ENCODE measurements at places on chromosomes 11 and 22.

- DNase-seq, result no peak
Observed at GRCh38 chr11:94758666-94759065, 9.5 kb upstream of the AMOTL1 start.

GRCh38 chr22:38383417-38383816 is 66.2 kb upstream of the CSNK1E start:
- no peak for DNase-seq

DNA sequence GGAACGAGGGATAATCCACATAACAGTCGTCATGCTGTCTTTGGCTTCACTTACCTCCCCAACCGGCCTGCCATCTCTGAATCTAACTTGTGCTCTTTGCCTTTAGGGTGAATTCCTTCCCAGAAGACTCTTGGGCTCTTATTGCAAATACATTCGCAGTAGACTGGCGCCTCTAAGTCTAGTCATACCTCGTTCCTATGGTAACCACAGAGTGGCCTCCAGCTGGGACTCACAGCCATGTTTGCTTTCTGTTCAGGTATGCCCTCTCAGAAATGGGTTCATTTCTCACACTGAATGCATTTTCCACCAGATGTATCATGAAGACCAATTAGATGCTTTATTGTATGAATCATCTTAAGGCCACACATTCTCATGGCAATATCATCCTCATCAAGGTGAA is 112.7 kb downstream of the FAR1 start:
- no peak for DNase-seq

GRCh38 chr22:50678651-50679521 is 6.3 kb downstream of the SHANK3 start:
- no peak for DNase-seq

DNA sequence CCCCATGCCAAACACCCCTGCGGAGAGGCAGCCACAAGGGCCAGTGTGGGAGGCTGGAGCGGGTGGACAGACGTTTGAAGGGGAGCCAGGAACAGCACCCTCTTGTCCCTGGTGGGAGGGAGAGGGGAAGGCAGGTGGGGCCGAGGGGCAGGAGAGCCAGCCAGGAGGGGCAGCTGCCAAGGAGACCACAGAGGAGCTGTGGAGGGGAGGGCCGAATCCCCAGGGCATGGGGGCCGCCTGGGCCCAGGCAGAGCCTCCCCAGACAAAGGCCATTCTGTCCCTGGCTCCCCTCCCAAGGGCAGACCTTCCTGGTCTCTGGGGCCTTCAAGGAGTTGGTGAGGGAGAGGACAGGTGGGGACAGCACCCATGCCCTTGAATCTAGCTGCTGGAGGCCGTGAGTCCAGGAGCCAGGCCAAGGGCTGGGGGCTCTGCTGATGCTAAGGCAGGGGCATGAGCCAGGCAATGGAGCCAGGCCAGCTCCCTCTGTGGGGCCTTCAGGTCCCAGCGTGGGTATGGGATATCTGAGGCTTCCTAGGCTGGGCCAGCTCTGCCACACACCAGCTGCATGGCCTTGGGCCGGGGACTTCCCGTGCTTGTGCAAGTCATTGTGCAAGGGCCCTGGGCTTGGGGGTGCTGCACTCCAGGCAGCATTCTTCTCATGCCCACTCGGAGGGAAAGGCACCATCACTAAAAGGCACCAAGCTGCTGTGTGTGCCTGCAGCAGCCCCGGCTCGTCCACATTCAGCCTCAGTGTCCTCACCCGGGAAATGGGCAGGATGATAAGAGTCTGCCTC is 11.4 kb downstream of the EMID1 start:
- DNase-seq, result no peak

DNA sequence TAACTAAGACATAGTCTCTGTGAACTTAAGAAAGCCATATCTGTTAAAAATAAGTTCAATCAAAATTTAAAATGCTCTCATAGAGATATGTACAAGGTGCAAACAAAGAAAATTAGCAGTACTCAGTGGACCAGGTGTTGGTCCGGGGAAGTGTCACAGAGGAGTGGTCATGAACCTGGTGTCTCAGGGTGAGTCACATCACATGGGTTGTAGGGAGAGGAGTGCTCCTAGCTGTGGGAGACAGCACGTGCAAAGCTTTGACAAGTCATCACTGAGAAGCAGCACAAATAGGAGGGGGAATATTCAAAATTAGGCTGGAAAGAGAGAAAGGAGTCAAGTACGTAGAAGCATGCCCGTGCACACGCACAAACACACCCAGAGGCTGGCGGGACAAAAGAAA is 438.1 kb downstream of the NTM start:
- no peak for DNase-seq

- DNase-seq, result no peak
Observed at GRCh38 chr11:34788642-34789041, 127.5 kb downstream of the APIP start.

- no peak for DNase-seq
Observed at GRCh38 chr11:3099178-3099577, 42.0 kb upstream of the CARS1 start.

GRCh38 chr22:45154383-45154782 is 9.3 kb upstream of the NUP50 start:
- DNase-seq, result no peak

GRCh38 chr11:118606157-118606843 is 1.1 kb upstream of the PHLDB1 start:
- DNase-seq, result no peak

Measured in CD4-positive, alpha-beta T cell treated with Interleukin-6 at 100 ng/mL for 8 hours (primary cell).